ENCODE measurements at places on chromosomes 7 and 10.

DNA sequence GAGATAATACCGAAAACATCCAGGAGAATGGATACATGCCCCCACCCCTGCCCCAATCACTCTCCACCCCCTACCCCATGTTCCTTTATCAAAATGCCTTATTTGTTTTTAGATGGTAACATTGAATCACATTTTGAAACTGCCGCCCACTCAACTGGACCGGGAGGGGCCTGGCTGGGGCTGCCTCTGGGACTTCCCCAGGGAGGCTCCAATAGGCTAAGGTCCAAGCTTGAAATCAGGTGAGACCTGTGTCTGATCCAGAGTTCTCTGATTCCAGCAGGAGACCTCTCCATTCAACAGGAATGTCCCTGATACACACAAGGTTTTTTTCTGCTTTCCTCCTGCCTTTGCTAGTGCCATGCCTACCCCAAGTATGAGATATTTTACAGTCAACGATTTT lies 43.8 kb upstream of the ACSL5 start:
- DNase-seq = no peak

- DNase-seq = no peak
Observed at GRCh38 chr10:58967551-58968388, 208.7 kb upstream of the PHYHIPL start.

- no peak for DNase-seq
Observed at GRCh38 chr10:124364674-124365073, 54.0 kb downstream of the OAT start.

GRCh38 chr7:135755351-135755753 lies 6.7 kb upstream of the FAM180A start:
- DNase-seq = no peak

GRCh38 chr7:158957921-158958491 lies 101.6 kb downstream of the DYNC2I1 start:
- no peak for DNase-seq

DNA sequence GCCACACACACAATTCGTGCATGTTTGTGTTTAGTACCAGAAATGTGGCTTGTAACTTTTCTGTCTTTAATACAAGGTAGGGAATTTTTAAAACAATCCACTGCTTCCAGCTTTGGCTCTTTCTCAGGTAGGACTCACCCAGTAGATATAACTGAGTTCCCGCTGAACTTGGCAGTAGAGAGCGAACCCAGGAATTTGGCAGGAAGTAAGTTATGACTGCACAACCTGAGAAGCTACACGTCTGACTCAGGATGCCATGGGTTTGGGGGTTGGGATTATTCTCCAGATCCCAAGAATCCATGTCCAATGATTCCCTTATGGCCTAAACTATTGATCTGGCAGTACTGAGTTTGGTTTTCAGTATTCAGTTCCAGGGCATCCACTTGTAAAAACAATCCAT lies 499.7 kb downstream of the CALN1 start:
- DNase-seq = no peak

DNA sequence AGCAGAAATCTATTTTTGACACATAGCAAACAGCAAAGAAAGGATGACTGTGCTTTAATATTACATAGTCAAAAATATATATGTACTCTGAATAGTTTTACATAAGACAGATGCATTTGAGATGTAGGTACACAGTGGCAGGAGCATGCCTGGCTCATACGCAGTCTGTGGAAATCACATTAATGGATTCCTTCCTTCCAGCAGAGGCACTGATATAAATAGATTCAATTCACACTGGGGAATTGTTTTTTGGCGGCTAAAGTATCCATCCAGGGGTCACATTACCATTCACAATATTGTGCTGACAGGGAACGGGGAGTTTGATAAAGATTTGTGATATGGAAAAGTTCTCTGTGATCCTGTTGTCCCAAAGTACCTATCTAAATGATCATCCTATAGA lies 72.5 kb upstream of the AGR3 start:
- no peak for DNase-seq

DNA sequence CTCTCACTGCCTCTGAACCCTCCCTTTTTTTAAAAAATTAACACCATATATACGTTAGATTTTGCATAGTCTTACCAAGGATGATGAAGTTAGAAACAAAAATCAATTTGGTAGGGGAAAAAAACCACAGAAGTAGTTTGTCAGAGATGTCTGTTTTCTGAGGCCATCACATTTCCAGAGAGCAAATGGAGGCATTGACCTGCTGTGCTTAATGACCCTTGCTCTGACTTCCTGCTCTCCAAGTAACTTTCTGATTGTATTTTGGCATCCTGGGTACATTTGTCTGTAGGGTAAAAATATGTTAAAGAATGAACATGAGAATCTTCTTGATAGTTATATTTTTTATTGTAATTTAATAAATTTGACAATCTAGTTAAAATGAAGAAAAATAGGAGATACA lies 140.2 kb downstream of the LCOR start:
- DNase-seq = no peak

All from stimulated activated CD8-positive, alpha-beta memory T cell treated with anti-CD3 and anti-CD28 coated beads, Interleukin-12 subunit alpha, Interleukin-12 subunit beta, amount 100 ng/mL, for 1 hour (primary cell).